Osteoblast (primary cell): ENCODE measurements at places on chromosomes 4 and X. TPM values are rescaled to one million over a fixed set of nuclear protein-coding genes. Genes with fewer than 3 reads are reported as not detected.
A peak's percentile ranks its signal among the peaks of the same experiment; 100 is the strongest.

Gene MGAT4D
- total RNA-seq: not detected in 2 replicates

Gene HELT
- not detected in 2 replicates for total RNA-seq

DNA sequence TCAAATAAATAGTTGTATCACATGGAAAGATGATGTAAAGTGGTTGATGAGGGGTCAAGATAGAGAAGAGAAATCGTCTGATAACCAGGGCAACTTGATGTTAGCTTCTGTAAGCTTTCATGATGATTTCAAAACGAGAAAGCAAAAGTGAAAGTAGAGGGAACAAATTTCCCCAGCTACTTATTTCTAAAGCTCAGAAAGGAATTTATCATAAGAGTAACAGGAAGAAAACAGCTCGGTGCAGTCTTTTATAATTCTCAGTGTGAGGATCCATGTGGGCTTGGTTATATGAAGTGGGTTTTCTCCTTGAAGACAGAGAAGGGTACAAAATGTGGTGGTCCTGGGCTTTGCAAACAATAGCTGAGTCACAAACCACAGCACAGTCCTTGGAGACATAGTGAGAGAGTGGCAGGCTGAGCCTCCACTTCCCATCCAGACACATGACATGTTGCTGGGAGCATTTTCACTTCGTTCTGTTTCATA is 32.1 kb upstream of the GLRA2 start:
- H3K4me3 ChIP-seq: peak overlapping the region; percentile 56
- H3K36me3 ChIP-seq: no peaks in the 10 kb centered on the region
- no peaks in the 10 kb centered on the region for H3K27me3 ChIP-seq
- H3K4me1 ChIP-seq: no peaks in the 10 kb centered on the region
- no peak for DNase-seq

- no peaks in the 10 kb centered on the region for H3K27me3 ChIP-seq
- no peaks in the 10 kb centered on the region for H3K36me3 ChIP-seq
- no peak for DNase-seq
- no peak overlapping the region for H3K27ac ChIP-seq
Measured at GRCh38 chr4:72846280-72847111, 223.0 kb downstream of the COX18 start.

Gene ADH1B
- 0.59 and 0.72 TPM in 2 replicates for total RNA-seq

Gene NWD2
- total RNA-seq: not detected in 2 replicates

GRCh38 chr4:8577046-8577445 is 3.1 kb upstream of the GPR78 start:
- no peak overlapping the region for H3K4me3 ChIP-seq
- peaks cover 24% of the 10 kb centered on the region for H3K27me3 ChIP-seq
